ENCODE measurements at places on chromosomes 2 and 18.

GRCh38 chr2:239399433-239399920, 1.3 kb downstream of the HDAC4 start:
- peak overlapping the region; percentile 90 for H3K4me3 ChIP-seq
- peak; percentile 57 for DNase-seq
- H3K4me1 ChIP-seq = no peaks in the 10 kb centered on the region
- no peaks in the 10 kb centered on the region for H3K27me3 ChIP-seq
- no peaks in the 10 kb centered on the region for H3K36me3 ChIP-seq

DNA sequence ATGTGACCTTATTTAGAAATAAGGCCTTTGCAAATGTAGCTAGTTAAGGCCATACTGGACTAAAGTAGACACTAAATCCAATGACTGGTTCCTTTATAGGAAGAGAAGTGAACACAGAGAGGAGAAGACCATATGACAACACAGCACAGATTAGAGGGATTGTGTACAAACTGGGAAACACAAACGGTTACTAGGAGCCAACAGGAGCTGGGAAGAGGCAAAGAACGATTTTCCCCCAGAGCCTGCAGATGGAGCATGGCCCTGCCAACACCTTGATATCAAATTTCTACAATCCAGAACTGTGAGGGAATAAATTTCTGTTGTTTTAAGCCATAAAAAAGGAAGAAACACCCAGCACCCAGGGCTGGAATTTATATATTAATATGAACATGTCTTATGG, 38.7 kb upstream of the COL5A2 start:
- H3K4me3 ChIP-seq = no peak overlapping the region
- peaks cover 5% of the 10 kb centered on the region for H3K4me1 ChIP-seq
- H3K36me3 ChIP-seq = no peaks in the 10 kb centered on the region
- DNase-seq = no peak
- H3K27me3 ChIP-seq = no peaks in the 10 kb centered on the region

GRCh38 chr18:45169610-45170009, 445.7 kb upstream of the SLC14A2 start:
- H3K4me3 ChIP-seq = no peak overlapping the region
- no peaks in the 10 kb centered on the region for H3K36me3 ChIP-seq
- no peaks in the 10 kb centered on the region for H3K4me1 ChIP-seq
- H3K27me3 ChIP-seq = peaks cover under 1% of the 10 kb centered on the region

DNA sequence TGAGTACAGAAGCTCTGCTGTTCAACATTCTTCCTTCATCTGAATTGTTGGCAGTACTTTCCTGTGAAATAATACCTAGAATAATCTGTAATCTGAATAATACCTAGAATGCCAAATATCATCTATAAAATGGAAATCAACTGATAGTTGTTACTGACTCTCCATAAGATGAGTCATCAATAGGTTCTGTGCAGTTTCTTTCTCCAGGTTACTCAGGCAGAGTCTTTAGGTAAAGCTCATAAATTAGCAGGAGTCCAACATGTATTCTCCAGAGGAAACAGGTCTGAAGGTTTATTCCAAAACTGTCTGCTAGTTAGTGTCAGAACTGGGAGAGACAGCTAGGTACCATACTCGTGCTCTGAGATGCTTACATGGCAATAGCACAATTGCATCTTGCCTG, 282.0 kb upstream of the MAP2 start:
- H3K27me3 ChIP-seq = no peaks in the 10 kb centered on the region
- no peak for DNase-seq
- no peaks in the 10 kb centered on the region for H3K4me1 ChIP-seq
- no peak overlapping the region for H3K27ac ChIP-seq
- no peak overlapping the region for H3K4me3 ChIP-seq

GRCh38 chr18:78782951-78783563, 196.6 kb upstream of the SALL3 start:
- no peak for DNase-seq
- no peak overlapping the region for H3K27ac ChIP-seq
- H3K4me3 ChIP-seq = no peak overlapping the region
- no peaks in the 10 kb centered on the region for H3K27me3 ChIP-seq
- no peaks in the 10 kb centered on the region for H3K4me1 ChIP-seq

DNA sequence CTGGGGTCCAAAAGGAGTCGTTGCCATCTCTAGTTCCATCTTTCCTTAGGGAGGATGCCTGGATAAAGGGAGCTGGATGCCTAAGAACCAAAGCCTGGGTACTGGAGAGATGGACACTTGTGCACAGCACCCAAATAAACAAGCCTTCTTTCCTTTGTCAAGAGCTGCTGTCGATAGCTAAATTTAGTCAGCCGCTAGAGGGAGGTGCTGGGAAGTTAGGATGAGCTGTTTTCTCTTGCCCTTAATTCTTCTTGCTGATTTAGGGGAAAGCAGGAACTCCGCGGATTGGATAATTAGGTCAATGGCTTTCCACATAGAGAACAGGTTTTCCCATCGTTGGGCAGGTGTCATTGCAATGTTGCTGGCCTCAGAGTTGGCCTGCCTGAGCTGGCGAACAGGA, 30.9 kb upstream of the SERPINB12 start:
- H3K4me3 ChIP-seq = no peak overlapping the region
- H3K27me3 ChIP-seq = no peaks in the 10 kb centered on the region
- H3K36me3 ChIP-seq = no peaks in the 10 kb centered on the region
- no peak overlapping the region for H3K27ac ChIP-seq
- DNase-seq = peak; percentile 89

DNA sequence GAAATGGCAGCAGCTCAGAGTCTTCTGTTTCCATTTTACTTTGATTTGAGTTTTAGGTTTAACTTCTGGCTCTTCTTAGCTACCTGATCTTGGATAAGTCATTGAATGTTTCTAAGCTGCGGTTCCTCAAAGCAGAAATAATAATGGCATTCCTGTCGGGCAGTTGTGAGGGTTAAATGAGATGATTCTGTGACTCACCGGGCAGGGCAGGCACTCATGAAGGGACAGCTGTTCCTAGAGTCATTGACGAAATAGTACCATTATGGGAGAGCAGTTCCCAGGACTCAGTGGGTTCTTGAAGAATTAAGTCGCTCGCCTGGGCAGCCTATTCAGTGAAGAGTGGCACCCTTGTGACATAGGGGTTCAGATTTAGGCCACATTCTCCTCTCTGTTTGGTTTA, 10.3 kb downstream of the TRIB2 start:
- DNase-seq = no peak
- no peaks in the 10 kb centered on the region for H3K4me1 ChIP-seq
- no peaks in the 10 kb centered on the region for H3K27me3 ChIP-seq

GRCh38 chr18:61602836-61603235, 269.6 kb downstream of the CDH20 start:
- no peaks in the 10 kb centered on the region for H3K27me3 ChIP-seq
- no peak overlapping the region for H3K27ac ChIP-seq
- no peak for DNase-seq
- no peak overlapping the region for H3K4me3 ChIP-seq
- H3K4me1 ChIP-seq = peaks cover 3% of the 10 kb centered on the region
- no peaks in the 10 kb centered on the region for H3K36me3 ChIP-seq

DNA sequence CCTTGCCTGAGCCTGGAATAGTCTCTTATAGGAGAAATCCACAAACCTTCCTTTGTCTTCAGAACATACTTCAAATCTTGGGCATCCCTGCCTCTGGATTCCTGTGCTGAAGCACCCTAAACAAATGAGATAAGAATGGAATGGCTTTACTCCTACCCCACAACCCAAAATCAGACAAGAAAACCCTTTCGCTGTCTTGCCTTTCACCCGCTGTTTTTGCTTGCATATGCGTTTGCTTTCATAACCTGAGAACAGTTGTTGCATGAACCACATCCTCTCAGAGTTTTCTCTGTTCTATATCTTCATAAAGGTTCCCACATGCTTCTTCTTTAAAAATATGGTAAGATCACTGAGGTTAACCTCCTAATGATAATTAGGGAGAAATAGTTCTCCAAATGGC, 132.1 kb upstream of the MAP3K20 start:
- H3K36me3 ChIP-seq = no peaks in the 10 kb centered on the region
- H3K27me3 ChIP-seq = no peaks in the 10 kb centered on the region
- H3K27ac ChIP-seq = no peak overlapping the region
- H3K4me1 ChIP-seq = no peaks in the 10 kb centered on the region
- no peak overlapping the region for H3K4me3 ChIP-seq
- DNase-seq = no peak

DNA sequence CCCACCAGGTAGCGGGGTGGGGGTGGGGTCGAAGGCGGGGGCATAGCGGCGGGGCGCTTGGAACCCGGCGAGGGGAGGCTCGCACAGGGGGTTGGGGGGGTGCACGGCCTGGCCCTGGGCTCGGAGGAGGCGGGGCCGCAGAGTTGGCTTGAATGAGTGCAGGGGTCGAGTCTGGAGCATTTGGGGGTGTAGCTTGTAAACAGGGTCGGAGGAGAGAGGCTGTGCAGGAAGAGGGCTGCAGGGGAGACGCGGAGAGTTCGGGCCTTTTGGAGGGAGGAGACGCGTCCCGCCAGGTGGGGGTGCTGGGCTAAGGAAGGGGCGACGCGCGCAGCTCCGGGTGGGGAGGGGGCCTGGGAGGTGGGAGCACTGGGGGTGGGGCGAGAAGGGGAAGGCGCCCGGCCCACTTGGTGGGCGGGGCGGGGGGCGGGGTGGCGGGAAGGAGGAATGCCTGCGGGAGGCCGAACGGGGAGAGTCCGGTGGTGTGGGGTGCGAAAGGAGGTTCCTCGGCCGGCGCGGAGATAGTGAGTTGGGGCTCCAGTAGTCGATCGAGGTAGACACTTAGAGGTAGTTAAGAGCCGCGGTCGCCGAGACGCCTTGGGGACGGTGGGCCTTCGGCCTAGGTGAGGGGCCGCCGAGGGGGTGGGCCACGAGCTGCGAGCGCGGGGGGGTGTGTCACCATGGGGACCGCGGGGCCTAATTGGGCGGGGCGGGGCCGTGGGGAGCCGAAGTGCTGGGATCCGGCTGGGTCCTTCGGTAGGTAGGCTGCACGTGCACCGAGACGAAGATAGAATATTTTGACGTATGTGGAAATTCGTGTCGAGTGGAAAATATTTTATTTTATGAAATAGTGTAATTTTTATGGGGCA, 774 bp downstream of the MSH6 start:
- no peaks in the 10 kb centered on the region for H3K27me3 ChIP-seq
- H3K27ac ChIP-seq = peak overlapping the region; percentile 91
- H3K4me1 ChIP-seq = peaks cover 5% of the 10 kb centered on the region
- DNase-seq = peak; percentile 94

DNA sequence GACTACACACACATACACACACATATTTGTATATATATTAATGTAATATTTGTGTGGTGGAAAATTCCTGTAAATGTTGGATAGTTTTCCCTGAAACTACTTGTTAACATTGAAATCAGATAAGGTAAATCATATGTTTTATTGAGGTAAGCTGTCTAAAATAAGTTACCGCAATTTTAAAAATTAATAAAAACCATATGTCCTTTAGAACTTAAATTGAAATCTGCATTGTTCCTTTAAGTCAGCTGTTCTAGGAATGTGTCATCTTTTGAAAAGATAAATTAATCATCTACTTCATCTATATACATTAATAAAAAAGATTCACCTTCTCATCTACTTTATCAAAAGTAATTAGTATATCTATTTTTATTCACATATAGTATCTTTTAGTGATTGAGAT, 102.0 kb downstream of the CSRNP3 start:
- no peaks in the 10 kb centered on the region for H3K36me3 ChIP-seq
- H3K4me3 ChIP-seq = no peak overlapping the region

GRCh38 chr18:78582898-78583738, 396.5 kb upstream of the SALL3 start:
- H3K27me3 ChIP-seq = no peaks in the 10 kb centered on the region
- H3K27ac ChIP-seq = no peak overlapping the region
- no peaks in the 10 kb centered on the region for H3K36me3 ChIP-seq
- H3K4me1 ChIP-seq = no peaks in the 10 kb centered on the region
- no peak overlapping the region for H3K4me3 ChIP-seq

DNA sequence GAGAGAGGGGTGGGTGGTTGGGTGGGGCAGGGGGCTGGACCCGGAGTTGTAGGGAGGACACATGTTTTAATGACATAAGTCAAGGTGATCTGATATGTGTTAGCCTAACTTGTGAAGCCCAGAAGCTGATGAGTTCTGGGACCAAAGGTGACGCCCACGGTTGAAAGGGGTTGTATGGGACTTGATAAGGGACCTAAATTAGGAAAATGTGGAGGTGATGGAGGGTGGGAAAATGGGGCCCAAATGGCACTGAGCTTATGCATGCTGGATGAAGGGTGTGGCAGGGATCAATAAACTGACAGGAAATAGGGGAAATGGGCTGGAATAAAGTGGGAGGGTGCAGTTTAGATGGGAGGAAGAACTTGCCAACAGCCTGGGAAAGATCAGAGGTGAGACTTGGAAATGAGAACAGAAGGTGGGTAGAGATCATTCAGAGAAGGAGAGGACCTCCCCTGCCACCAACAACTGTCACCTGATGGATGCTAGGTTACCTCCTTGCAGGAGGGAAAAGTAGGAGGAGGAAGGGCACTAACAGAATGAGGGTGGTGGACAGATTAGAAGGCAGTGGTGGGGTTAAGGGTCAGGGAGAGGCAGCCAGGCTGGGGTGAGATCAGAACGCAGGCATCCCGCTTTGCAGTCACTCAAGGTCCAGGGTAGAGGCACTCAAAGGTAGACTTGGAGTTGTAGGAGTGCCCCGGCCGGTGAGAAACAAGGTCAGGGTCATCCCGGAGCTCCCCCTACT, 15.3 kb downstream of the WNT10A start:
- no peak overlapping the region for H3K27ac ChIP-seq
- H3K4me1 ChIP-seq = no peaks in the 10 kb centered on the region
- H3K36me3 ChIP-seq = no peaks in the 10 kb centered on the region
- no peak overlapping the region for H3K4me3 ChIP-seq
- H3K27me3 ChIP-seq = peaks cover 100% of the 10 kb centered on the region
- peak; percentile 65 for DNase-seq

- H3K4me3 ChIP-seq = no peak overlapping the region
- no peaks in the 10 kb centered on the region for H3K27me3 ChIP-seq
- H3K4me1 ChIP-seq = no peaks in the 10 kb centered on the region
- H3K36me3 ChIP-seq = no peaks in the 10 kb centered on the region
- no peak for DNase-seq
These were observed 630.3 kb upstream of the NRXN1 start for GRCh38 chr2:51662187-51662586.

DNA sequence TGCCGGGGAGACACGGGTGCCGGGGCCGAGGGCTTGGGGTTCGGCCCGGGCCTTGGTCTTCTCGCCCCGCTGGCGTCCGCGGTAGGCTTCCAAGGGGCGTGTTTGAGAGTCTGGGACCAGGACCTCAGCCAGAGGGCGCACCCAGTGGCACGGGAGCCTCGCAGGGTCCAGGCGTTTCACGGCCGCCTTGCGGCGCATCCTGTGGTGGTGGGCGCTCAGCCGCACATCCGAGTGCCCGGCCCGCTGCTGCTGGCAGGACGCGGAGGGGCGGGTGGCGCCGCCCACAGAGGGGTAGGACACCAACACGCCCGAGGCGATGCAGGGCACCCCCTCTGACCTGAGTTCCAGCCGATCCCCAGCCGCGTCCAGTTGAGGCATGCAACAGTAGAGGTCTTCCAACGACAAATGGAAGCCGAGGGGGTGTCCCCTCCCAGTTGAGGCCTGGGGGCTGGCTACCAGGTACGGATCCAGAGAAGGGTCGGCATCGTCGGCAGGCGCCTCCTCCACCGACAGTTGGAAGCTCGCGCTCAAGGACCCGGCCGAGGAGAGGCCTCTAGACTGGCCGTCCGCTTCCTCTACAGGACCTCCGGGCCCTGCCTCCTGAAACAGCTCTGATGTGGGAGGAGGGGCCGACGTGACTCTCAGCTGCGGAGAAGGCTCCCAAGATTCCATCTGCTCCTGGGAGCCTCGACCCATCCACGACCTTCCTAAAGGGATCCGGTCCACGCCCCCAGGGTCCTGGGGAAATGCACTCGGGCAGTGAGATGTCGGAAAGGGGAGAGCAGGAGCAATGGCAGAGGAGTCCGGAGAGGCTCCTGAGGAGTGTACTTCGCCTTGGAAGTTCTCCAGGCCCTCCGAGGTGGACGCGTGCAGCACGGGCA, 6.3 kb downstream of the C2orf81 start:
- no peaks in the 10 kb centered on the region for H3K36me3 ChIP-seq
- H3K27me3 ChIP-seq = peaks cover 4% of the 10 kb centered on the region
- no peaks in the 10 kb centered on the region for H3K4me1 ChIP-seq
- no peak overlapping the region for H3K4me3 ChIP-seq
- DNase-seq = peak; percentile 45
